ENCODE measurements at places on chromosomes 12 and 14. TPM values are rescaled to one million over a fixed set of nuclear protein-coding genes. Genes with fewer than 3 reads are reported as not detected.

DNA sequence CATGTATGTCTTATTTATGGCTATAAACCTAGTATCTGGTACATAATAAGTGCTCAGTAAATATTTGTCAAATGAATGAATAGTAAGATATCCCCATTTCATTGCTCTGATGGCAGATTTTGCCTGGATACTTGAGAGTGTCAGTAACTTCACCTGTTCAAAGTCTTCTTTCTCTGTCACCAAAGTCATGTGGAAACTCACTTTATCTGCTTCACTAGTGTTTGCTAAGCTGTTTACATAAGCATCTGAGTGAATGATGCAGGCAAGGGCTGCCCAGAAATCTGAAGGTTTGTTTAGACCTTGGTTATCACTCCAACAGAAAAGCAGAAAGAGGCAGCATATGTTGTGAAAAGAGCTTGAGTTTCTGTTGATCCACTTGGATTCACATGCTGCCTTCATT, 4.3 kb downstream of the OR4E1 start:
- no peak for DNase-seq

The JKAMP gene
- 25.7 TPM for total RNA-seq

DNA sequence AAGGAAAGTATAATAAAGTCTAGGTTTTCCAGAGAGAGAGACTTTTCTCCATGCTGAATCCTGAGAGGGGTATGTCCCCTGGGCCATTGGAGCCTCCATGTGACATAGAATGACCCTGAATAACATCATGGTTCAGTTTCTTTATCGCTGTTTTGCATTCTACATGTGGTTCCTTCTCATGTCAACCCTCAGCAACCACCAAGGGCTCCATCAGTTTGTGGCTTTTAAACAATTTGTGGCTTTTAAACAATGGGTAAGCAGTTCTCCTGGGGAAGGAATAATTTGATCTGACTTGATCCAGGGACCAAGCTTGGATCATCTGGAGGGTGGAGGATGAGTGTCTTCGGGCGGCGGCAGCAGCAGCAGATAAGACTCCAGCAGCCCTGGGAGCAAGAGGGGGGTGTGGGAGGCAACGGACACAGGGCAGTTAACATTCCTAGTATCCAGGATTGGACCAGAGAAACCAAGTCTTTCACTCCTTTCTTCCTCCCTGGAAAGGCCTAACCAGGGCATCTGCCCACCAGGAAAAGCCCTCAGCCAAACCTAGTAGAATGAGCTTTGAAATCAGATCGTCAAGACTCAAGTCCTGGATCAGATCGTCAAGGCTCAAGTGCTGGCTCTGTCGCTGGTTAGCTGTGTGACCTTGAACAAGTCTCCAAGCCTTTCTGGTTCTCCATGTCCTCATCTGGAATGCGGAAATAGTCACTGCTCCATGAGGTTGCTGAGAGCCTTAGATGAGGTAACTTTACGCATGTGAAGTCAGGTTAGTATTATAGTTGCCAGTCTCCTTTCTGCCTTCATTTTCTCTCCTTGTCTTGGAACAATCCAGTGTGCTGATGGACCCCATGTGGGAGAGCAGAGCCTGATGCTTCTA, 27.8 kb upstream of the FAM222A start:
- DNase-seq: no peak

GRCh38 chr14:23610090-23610814, 25.9 kb upstream of the DHRS2 start:
- no peak for DNase-seq

DNA sequence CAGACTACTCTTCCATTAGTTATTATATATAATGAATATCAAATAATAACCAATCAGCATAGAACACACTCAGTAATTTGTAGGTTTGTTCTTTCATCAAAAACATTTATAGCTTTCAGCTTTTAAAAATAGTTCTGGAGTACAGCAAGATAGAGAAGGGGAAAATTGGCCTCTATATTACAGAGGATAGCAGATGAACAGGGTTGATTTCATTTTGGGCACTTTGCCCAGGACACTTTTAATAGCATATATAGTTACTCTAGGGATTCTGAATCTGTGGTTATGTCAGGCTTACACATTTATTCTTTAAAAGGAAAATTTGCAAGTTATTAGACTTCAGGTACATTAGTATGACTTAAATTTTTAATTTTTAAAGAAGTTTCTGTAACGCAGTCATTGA, 52.6 kb downstream of the IFT81 start:
- no peak for DNase-seq

The IQSEC3 gene
- total RNA-seq: 1.1 TPM

DNA sequence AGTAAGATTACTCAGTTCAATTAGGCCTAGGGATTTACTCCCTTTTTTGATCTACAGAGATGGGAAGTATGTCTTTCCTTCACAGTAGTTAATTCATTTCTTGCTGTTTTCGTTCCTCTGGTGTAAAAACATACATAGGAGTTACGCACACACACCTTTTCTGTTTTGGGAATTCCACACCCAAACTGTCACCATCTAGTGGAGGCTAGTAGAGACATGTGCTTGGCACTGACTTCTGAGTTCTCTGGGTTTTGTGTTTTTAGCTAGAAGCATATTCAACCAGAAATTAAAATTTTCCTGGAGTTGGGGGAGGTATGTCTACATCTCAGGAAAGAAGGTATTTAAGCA, 1.4 kb downstream of the SUSD6 start:
- no peak for DNase-seq

GRCh38 chr12:53102883-53103807, at the start of gene SOAT2:
TSS of gene SOAT2 (plus strand) at chr12:53103486. CDS start at chr12:53103578, 92 bp downstream.
- DNase-seq: no peak

All from heart right ventricle (tissue), 16 donors.